Activated T-cell treated with anti-CD3 and anti-CD28 coated beads, Interleukin-2, amount 50 U/mL, for 72 hours (primary cell): ENCODE measurements at places on chromosomes 16 and 17. TPM values are rescaled to one million over a fixed set of nuclear protein-coding genes. Genes with fewer than 3 reads are reported as not detected.

Gene KRT17
- 0.63 TPM for total RNA-seq

Gene KRT33A
- total RNA-seq = not detected

Gene NHERF2
- total RNA-seq = 3.0 TPM

Gene PRKCB
- 72.1 TPM for total RNA-seq

Gene CCL5
- total RNA-seq = 178 TPM

- no peak for DNase-seq
- peaks cover 15% of the 10 kb centered on the region for H3K36me3 ChIP-seq
- H3K27ac ChIP-seq = peak overlapping the region; percentile 75
- peaks cover 51% of the 10 kb centered on the region for H3K4me1 ChIP-seq
Observed at GRCh38 chr17:46057366-46057765, 58.3 kb downstream of the STH start.

GRCh38 chr16:82105107-82105506 lies 64.9 kb downstream of the MPHOSPH6 start:
- H3K27me3 ChIP-seq = peaks cover 13% of the 10 kb centered on the region
- DNase-seq = no peak
- H3K36me3 ChIP-seq = no peaks in the 10 kb centered on the region
- no peak overlapping the region for H3K27ac ChIP-seq

GRCh38 chr16:49269201-49269600 lies 12.4 kb downstream of the CBLN1 start:
- H3K4me3 ChIP-seq = no peak overlapping the region
- no peak for DNase-seq
- H3K27ac ChIP-seq = no peak overlapping the region
- no peaks in the 10 kb centered on the region for H3K4me1 ChIP-seq
- H3K36me3 ChIP-seq = no peaks in the 10 kb centered on the region

GRCh38 chr17:802901-803881 lies 21.0 kb downstream of the MRM3 start:
- H3K36me3 ChIP-seq = no peaks in the 10 kb centered on the region
- no peaks in the 10 kb centered on the region for H3K27me3 ChIP-seq
- H3K4me1 ChIP-seq = no peaks in the 10 kb centered on the region
- no peak overlapping the region for H3K27ac ChIP-seq
- DNase-seq = no peak

DNA sequence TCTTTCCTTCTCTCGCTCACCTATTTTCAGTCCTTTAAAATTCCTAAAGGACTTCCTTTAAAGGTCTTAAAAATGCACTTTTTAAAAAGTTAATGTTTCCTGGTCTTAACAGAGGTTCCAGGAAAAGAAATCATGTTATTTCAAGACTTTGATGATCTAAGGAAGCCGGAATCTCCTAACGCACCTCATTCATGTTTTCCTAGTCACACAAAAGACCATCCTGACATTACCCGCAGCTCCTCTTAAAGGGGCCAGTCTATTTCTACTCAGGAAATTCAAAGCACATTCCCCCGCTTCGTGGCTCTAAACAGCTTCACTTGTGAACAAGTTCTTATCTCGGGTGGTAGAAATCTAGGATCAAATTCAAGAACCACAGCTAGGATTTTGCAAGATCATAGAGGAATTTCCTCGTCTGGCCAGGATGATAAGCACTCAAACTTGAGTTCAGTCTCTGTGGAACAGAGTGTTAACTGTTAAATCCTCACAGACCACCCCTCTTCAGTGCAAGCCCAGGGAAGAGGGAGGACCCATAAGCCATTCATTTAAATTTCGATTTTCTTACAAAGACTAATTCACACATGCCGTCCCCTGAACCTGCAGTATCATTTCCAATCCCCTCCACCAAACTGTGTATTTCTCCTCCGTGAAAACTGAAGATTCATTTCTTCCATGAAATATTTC lies 137.1 kb upstream of the AXIN2 start:
- H3K27me3 ChIP-seq = peaks cover 22% of the 10 kb centered on the region
- H3K4me1 ChIP-seq = no peaks in the 10 kb centered on the region
- DNase-seq = no peak
- H3K36me3 ChIP-seq = no peaks in the 10 kb centered on the region
- no peak overlapping the region for H3K27ac ChIP-seq

GRCh38 chr17:33205552-33205951 lies 87.5 kb downstream of the ASIC2 start:
- no peaks in the 10 kb centered on the region for H3K36me3 ChIP-seq
- no peaks in the 10 kb centered on the region for H3K4me1 ChIP-seq
- DNase-seq = no peak
- no peak overlapping the region for H3K27ac ChIP-seq
- H3K27me3 ChIP-seq = no peaks in the 10 kb centered on the region

GRCh38 chr17:7466639-7467341 lies 12.6 kb downstream of the ZBTB4 start:
- H3K27me3 ChIP-seq = no peaks in the 10 kb centered on the region
- no peak overlapping the region for H3K4me3 ChIP-seq
- H3K4me1 ChIP-seq = peaks cover 16% of the 10 kb centered on the region

DNA sequence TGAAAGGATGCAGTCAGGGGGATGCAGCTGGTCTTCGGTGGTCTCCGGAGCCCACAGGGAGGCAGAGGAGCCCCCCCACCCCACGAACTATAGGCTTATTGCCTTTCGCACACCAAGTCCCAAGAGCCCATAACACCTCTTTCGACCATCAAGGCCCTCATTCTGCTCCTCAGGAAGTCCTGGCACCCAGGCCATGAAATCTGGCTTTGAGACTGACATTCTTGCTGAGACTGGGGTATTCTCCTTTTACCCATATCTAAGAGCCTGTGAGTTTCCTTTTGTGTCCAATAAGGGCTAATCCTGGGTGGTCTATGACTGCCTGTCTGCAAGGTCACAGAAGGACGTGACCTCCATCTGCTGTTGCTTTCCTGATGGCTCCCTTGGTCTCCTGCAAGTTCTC lies 6.4 kb upstream of the ARL4D start:
- H3K27ac ChIP-seq = no peak overlapping the region
- no peak overlapping the region for H3K4me3 ChIP-seq
- H3K36me3 ChIP-seq = peaks cover 2% of the 10 kb centered on the region
- H3K27me3 ChIP-seq = no peaks in the 10 kb centered on the region
- DNase-seq = no peak

GRCh38 chr16:71428883-71429282 lies 13.0 kb downstream of the TLE7 start:
- H3K36me3 ChIP-seq = no peaks in the 10 kb centered on the region
- H3K27ac ChIP-seq = no peak overlapping the region
- DNase-seq = no peak

DNA sequence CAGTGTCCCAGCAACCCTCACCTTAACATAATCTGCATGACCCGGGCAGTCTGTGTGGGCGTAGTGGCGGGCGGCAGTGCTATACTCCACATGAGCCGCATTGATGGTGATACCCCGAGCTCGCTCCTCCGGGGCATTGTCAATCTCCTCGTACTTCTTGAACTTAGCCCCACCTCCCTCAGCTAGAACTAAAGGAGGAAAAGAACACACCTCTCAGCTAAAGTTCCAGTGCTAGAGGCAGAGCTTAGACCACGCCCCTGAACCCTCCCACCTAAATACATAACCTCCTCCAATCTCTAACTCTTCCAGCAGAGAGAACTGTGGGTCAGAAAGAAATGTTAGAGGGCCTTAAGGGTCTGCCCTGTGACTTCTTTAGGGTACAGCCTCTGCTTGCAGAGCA lies 855 bp downstream of the TUFM start:
- peaks cover 6% of the 10 kb centered on the region for H3K36me3 ChIP-seq
- peak; percentile 57 for DNase-seq
- H3K27ac ChIP-seq = peak overlapping the region; percentile 95

- H3K36me3 ChIP-seq = no peaks in the 10 kb centered on the region
- H3K4me1 ChIP-seq = no peaks in the 10 kb centered on the region
- no peak overlapping the region for H3K4me3 ChIP-seq
- no peaks in the 10 kb centered on the region for H3K27me3 ChIP-seq
- H3K27ac ChIP-seq = no peak overlapping the region
Observed at GRCh38 chr17:69733171-69734012, 318.9 kb downstream of the MAP2K6 start.

- no peak overlapping the region for H3K27ac ChIP-seq
- H3K27me3 ChIP-seq = peaks cover 51% of the 10 kb centered on the region
- H3K4me1 ChIP-seq = peaks cover 6% of the 10 kb centered on the region
- DNase-seq = no peak
Observed at GRCh38 chr16:82629441-82630027, 2.8 kb downstream of the CDH13 start.

- H3K27me3 ChIP-seq = no peaks in the 10 kb centered on the region
- H3K27ac ChIP-seq = no peak overlapping the region
- H3K36me3 ChIP-seq = peaks cover 8% of the 10 kb centered on the region
- H3K4me1 ChIP-seq = peaks cover 10% of the 10 kb centered on the region
- no peak overlapping the region for H3K4me3 ChIP-seq
Observed at GRCh38 chr16:8630255-8630953, 8.9 kb downstream of the METTL22 start.

DNA sequence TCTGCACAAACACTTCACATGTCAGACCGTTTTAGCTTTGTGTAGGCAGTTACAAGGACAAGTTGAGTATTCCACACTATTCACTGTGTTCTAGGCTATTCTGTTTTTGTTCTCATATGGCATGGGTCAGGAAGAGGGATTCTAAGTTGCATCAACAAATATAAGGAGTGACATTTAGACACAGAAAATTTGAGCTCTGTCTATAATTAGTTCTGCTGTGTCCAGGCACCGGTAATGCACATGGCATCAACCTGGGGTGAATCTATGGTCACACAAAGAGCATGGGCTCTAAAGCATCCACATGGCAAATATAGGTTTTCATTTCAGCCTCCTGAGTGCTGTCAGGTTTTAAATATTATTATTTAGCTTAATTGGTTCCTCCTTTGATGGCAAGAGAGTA lies 130.4 kb upstream of the PMFBP1 start:
- no peak for DNase-seq
- H3K36me3 ChIP-seq = no peaks in the 10 kb centered on the region
- no peak overlapping the region for H3K4me3 ChIP-seq
- H3K27ac ChIP-seq = no peak overlapping the region
- no peaks in the 10 kb centered on the region for H3K27me3 ChIP-seq
